ENCODE measurements at places on chromosomes 7 and 10.

DNA sequence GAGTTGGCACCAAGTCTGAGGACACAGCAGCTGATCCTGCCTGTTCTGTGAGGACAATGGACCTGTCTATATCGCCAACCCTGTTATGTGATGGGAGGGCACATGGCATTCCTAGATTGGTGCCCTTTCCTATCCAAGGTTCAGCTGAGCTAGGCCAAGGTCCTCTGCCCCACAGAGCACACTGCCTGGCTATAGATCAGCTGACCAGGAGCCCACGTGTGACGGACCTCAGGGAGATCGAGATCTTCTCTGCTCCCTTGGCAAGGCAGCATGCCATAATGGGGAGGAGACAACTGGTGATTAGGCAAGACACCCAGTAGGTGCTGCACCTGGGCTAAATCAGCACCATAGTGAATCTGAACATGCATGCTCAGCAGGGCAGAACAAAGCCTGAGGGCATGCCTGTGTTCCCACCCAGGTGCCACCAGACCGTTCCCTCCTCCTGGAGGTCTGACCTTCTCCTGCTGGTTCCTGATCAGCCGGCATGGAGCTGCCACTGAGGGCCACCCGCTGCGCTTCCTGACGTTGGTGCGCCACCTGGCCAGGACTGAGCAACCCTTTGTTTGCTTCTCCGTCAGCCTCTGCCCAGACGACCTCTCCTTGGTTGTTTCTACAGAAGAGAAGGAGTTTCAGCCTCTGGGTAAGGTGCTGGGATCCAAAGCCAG is 93.7 kb downstream of the WDFY4 start:
- no peak for DNase-seq

DNA sequence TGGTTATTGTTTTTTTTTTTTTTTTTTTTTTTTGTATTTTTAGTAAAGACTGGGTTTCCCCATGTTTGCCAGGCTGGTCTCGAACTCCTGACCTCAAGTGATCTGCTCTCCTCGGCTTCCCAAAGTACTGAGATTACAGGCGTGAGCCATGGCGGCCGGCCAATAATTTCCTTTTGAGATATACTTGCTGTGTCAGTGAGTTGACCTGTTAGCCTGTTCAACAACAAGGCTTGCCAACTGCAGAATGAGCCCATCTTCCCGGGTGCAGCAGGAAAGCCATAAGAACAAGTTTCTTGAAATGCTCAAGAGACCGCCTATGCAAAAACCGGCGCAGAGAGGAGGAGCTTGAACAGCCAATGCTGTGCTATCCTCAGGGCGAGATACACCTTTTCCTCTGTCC is 112.5 kb downstream of the PRPF18 start:
- no peak for DNase-seq

- DNase-seq, result no peak
Measured at GRCh38 chr7:23710000-23710399, at the start of gene STK31. Gene STK31, plus strand, starts transcription at chr7:23710219. Its CDS starts 67 bp downstream, at chr7:23710286.

GRCh38 chr7:102834999-102835398 is 77.8 kb upstream of the LRRC17 start:
- DNase-seq, result no peak

DNA sequence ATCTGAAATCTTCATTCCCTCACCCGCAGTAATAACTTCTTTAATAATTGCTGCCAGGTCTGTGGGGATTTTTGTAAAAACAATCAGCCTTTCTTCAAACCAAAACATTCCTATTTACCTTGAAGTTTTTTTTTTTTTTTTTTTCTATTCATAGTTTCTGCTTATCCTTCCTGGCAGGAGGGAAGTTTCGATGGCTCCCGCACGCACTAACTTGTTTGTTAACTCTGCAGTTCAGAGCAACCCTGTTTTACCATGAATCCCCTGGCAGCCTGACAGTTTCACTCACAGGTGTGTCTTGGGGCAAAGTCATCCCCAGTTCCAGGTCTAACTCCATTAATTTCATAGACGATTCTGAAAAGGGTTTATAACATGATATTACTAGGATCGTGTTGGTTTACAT is 149.3 kb downstream of the KLF6 start:
- DNase-seq, result no peak

- DNase-seq, result no peak
Measured at GRCh38 chr10:123392182-123392963, 238.2 kb downstream of the BUB3 start.

DNA sequence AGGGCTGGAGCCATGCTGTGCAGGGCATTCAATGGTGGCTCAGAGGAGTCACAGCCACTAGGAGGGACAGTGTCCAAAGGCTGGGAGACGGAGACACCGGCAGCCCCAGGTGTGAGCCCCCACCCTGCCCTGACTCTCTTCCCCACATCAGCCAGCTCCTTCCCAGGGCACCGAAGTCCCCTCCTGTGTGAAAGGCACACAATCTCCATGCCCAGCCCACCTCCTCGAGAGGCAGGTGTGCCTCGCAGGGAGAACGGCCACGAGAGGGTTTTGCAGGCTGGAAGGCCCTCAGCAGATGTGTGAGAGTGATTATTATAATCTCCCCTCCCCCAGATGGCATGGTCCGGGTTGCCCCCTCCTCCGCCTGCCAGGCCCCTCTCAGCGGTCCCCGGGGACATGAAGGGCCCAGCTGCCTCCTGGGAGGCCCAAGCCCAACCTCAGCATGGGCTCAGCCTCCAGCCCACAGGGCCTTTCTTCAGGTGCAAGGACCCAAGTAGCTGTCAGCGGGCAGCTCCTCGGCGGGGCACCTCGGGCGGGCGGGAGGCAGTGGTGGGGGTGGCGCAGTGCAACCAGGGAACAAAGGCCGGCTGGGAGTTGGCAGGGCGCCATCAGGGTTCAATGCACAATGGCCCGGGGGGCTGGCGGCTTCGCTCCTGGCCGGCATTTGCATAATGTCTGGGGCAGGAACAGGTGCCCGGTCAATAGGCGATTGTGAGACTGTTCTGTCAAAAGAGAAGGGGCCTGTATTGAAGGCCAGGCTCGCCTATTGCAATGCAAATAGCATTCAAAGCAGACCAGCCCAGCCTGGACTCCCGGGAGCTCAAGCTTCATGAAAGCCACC is 155.3 kb upstream of the ZMIZ1 start:
- no peak for DNase-seq

- peak; percentile 91 for DNase-seq
Measured at GRCh38 chr10:69237528-69238159, 17.5 kb downstream of the HKDC1 start.

- DNase-seq, result no peak
Measured at GRCh38 chr7:87570178-87570577, 30.5 kb downstream of the ABCB1 start.

DNA sequence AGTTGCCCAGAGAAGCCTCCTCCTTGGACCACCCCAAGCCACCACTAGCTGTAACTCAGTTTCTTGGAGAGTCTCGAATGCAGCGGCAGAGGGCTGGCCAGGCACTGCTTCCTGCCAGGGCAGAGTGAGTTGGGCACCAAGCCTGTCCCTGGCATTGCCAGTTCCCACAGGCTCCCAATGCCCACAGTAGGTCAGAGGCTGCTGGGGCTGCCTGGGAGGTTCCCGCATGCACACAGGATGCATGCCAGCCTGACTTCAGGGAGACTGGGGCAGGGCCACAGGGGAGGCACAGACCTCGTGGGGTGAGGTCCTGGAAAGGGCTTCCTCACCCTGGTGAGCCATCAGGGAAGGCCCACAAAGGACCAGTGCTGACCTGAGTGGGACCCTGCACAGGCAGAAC is 152.8 kb downstream of the ZNF248 start:
- DNase-seq, result no peak

DNA sequence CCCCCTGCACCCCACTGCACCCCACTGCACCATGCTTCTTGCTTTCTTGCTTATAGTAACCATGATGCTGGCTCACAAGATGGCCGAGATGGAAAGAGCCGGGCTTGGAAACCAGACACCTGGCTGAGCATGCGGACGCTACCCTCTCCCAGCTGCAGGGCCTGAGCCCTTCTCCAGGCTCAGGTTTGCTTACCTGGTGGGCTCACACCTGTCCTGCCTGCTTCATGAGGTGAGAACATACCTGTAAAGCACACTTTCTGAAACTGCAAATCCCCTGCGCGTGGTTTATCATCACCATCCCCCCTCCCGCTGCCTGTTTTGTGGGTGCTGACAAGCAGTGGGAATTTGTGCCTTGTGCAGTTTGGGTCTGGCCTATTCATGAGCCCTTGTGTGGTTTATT is 302.7 kb downstream of the GLRX3 start:
- no peak for DNase-seq

- DNase-seq, result no peak
Measured at GRCh38 chr7:111931958-111932357, 274.2 kb downstream of the DOCK4 start.

- no peak for DNase-seq
Measured at GRCh38 chr10:116760919-116761318, 18.6 kb upstream of the HSPA12A start.

DNA sequence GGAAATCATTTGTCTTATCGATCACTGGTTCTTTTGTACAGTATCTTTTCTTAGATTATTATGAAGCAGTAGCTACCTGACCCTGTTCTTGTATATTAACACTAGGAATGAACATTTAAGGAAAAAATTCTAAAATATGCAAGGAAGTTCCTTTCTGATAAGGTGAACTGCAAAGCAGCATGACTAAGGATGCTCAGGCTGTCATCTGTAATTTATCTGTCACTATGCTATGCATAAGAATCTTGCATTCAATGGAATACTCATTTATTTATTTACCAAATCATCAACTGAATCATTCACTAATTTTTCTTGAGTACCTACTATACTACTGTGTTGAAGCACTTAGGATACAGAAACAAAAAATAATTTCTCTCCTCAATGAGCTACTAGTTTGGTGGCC is 5.8 kb downstream of the GSDME start:
- DNase-seq, result no peak

GRCh38 chr10:63157845-63158624 is 24.9 kb downstream of the NRBF2 start:
- DNase-seq, result no peak

DNA sequence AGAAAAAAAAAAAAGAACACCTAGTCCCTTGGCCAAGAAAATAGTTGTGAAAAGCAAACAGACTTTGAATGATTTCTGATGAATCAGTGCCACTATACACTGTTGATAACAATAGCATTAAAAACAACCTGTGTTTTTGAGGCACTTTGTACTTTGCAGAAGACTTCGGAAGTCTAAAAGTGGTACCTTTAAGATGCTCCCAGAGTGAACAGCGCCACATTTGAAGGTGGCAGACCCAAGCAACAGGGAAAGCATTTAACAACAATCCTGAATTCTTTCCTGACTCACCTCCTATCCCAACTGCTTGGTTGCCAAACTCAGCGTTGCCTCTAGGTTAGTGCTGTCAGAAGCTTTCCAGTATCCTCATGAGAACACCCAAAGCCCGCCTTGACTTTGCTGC is 102.5 kb upstream of the CCDC6 start:
- no peak for DNase-seq

DNA sequence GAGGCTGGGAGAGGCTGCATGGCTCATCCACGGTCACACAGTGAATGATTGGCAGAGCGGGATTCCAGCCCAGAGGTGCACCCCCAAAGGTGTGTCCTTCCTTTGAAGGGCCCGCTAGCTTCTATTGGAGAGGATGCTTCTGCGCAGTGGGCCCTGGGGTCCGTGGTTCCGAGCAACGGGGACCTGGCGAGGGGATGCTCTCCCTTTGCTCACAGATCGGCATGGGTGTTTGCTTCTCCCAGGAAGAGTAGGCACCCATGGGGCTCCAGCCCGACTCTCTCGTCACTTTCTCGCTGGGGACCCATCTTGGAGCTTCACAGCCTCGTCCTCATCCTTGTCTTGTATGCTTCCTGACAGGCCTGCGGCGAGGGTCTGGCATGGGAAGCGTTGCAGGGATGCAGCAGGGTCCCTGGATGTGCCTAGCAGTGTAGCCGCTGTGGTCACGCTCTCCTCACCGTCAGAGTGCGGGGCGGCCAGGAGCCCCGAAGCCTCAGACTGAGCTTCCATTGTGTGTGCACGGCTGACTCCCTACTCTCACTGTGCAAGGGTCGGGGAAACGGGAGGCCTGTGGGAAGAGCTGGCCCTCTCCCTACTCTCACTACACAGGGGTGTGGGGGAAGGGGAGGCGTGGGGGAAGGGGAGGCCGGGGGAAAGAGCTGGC is 538.5 kb upstream of the FOXK1 start:
- DNase-seq, result no peak

DNA sequence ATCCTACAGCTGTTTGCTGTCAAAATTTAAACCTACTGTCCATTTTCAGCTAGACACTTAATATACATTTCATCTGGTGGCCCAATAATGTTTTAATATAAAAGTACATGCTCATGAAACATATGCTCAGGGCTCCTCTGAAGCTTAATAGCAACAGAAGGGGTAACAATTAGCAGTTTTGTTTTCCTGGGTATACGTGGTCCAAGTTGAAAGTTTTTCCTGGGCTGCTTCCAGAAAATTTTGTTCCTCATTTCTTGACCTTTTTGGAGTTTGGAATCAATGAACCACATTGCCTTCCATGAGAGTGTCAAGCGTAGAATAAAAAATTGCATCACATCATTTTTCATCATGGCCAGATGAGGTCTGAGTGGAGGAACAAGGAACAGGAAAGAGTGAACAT is 537.3 kb upstream of the MGMT start:
- no peak for DNase-seq

DNA sequence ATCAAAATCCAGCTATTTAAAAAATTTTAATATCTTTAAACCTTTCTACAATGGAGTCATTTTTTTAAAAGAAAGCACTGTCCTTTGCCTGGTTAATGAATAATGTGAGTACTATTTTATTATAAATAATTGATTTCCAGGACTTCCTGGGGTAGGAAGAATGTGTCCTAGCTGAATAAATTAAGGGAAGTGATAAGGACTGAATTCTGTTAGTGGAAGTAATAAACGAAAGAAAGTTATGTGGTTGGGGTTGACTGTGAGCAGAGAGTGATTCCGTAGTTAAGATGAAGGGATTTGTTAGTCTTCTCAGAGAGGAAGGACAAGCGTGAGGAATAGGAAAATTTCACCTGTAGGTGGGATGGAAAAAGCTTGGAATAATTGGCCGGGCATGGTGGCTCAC is 59.1 kb downstream of the AHCYL2 start:
- no peak for DNase-seq

GRCh38 chr10:4672201-4672600 is 153.8 kb upstream of the AKR1E2 start:
- no peak for DNase-seq

GRCh38 chr10:110409926-110410325 is 87.8 kb upstream of the DUSP5 start:
- DNase-seq, result no peak

DNA sequence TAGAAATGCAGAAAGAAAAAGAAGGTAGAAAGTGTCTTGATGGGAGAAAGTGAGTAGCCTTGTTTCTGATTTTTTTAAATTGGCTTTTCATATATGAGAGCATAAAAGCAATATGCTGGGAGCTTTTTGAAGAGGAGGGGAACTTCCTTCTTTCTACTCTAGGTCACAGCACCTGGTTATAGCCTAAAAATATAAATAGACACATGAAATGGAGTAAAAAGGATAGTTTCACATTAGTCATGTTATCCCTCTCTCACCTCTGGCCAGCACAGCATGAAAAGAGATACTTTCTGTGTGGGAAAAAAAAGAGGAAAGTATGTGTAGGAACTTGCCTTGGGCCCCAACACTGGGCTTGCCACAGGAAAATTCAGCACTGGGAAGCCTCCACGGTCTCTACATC is 292.2 kb upstream of the ZWINT start:
- no peak for DNase-seq

Data from activated naive CD4-positive, alpha-beta T cell (primary cell).